ENCODE measurements at places on chromosomes 3 and 15. TPM values are rescaled to one million over a fixed set of nuclear protein-coding genes. Genes with fewer than 3 reads are reported as not detected.

DNA sequence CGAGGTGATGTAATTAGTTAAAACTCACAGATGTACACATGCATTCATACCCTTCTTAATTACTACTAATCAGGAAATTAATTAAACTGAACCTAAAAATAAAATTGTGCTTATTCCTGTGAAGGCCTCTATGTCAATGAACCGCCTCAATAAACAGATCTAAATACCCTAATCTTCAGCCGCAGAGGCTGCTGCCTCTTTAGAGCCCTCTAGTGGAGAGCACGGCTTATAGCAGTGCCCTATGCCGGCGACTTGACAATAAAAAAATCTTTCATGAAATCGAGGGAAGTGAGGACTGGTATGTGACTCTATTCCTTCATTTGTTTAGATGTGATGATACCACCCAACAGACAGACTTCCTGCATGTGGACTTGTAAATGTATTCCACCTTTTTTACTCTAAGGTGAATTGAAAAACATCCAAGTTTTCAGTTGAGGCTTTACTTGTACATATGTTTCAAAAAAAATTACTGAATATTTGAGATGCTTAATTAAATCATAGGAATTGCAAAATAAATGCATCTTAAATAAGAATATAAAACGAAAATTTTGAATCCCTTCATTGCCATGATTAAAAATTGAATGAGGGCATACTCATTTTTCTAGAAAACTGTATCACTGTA is 8.3 kb upstream of the EPHA3 start:
- peak; percentile 30 for DNase-seq

Gene ZBTB47
- polyA plus RNA-seq, result 7.8 TPM

Gene SHC4
- 0.47 TPM for polyA plus RNA-seq

Gene GNAT1
- polyA plus RNA-seq, result not detected

GRCh38 chr15:81235276-81236123 is 38.8 kb downstream of the IL16 start:
- DNase-seq, result peak; percentile 24

DNA sequence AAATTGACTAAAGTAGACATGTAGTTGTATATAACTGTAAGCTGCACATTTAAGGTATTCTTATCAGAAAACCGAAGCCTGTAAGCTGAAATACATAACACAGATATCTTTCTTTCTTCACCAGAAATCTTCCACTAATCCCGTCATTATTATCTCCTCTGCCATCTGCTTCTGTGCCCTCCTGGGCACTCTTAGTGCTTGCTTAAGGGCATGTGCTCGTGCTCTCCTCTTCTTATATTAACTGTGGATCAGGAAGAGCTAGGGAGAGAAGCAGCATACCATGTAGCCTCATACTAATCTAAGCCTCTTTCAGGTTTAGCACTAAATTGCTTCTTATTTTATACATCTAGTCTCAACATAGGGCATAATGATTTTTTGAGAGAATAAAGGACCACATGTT is 60.8 kb downstream of the RIOX2 start:
- DNase-seq, result no peak

Gene CSPG4
- polyA plus RNA-seq, result 4.4 TPM

Gene FANCD2OS
- not detected for polyA plus RNA-seq

Gene IL12A
- polyA plus RNA-seq, result not detected

- DNase-seq, result no peak
Measured at GRCh38 chr15:67632261-67632660, 89.8 kb downstream of the MAP2K5 start.

Gene SPSB4
- polyA plus RNA-seq, result 1.9 TPM

Gene MKRN2OS
- polyA plus RNA-seq, result not detected

Gene IMPG2
- 0.15 TPM for polyA plus RNA-seq

Gene LRRC34
- polyA plus RNA-seq, result 5.7 TPM

- no peak for DNase-seq
Measured at GRCh38 chr3:181488536-181488935, 223.2 kb upstream of the SOX2 start.

GRCh38 chr3:69671082-69671952 is 67.9 kb upstream of the MITF start:
- no peak for DNase-seq

Gene AMIGO3
- polyA plus RNA-seq, result 0.73 TPM

GRCh38 chr3:107235193-107235927 is 141.9 kb upstream of the CCDC54 start:
- DNase-seq, result no peak

- peak; percentile 57 for DNase-seq
Measured at GRCh38 chr15:42584031-42584765, 8.8 kb downstream of the STARD9 start.

GRCh38 chr3:160401291-160402095 is 2.0 kb downstream of the SMC4 start:
- no peak for DNase-seq

DNA sequence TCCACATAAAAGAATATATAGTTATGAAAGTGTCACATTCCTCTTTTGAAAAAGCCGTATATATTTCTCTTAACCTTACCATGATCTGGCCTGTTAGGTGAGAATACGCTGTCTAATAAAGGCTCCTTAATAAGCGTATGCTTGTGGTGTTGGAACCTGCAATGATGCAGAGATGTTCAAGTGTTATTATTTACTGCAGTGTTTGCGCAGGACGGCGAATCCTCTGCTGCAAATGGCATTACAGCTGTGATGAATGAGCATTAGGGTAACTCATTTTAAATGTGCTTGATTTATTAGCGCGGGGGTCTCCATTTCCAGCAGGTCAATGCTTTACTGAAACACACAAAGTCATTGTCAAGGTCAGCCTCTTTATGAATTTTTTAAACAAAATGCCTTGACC is 94.6 kb downstream of the CDIN1 start:
- DNase-seq, result no peak

GRCh38 chr3:161343986-161344385 is 27.3 kb downstream of the SPTSSB start:
- DNase-seq, result no peak

- DNase-seq, result no peak
Measured at GRCh38 chr3:184361932-184362667, 590 bp downstream of the POLR2H start.

Gene C2CD4A
- 0.17 TPM for polyA plus RNA-seq

DNA sequence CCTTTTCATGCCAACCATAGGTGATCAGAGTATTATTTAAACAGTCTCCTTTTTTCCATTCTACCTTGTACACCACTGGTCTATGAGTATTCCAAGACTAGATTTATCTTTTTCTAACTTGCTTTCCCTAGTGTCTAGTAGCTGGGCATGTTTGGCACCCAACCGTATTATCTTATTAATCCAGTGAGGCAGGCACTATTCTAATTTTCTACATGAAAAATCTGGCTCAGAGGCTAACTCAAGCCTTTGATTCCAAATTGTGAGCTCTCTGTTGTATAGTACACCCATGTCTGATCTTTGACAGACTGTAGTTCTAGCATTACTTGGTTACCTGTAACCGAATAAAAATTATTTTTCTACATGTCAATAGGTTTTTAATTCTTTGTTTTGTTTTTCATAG is 76.7 kb upstream of the PLXND1 start:
- no peak for DNase-seq
